ENCODE measurements at places on chromosomes 12 and 14.

DNA sequence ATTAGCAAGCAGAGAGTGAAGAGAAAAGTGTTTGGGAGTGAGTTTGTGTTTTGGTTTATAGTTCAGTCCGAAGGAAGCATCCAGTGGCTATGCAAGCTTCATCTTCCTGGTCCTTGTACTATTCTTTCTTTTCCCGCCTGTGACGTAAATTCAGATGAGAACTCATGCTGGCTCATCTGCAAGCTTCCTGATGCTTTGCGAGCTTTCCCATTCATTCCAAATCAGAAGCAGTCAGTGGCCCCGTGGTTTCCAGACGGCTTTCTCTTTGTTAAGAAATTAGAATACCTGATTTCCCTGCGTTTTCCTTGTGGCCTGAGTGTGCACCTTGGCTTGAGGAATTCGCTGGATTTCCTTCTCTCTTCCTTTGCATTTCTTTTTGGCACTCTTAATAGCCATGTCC, 89.5 kb downstream of the TESC start:
- DNase-seq: no peak

DNA sequence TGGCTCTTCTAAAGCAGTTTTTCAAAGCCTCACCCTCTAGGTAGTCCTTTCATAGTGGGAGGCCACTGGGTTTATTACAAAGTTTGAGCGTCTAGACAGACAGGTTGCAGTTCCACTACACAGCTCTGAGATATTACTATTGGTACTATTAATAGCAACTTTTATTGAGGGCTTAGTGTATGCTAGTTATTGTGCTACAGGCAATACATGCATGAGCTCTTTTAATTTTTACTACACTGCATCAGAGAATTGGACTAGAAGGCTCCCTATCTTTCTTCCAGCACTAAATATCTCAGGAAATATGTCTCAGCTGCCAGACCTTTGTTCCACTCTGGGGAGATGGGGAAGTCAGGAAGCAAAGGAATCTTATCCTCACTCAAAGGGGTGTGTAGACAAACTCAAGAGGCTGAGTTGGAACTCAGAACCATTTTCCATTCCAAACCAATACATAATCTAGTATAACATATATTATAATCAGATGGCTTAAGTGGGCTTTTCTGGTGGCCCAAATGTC, 161.8 kb upstream of the SLC38A2 start:
- DNase-seq: no peak

DNA sequence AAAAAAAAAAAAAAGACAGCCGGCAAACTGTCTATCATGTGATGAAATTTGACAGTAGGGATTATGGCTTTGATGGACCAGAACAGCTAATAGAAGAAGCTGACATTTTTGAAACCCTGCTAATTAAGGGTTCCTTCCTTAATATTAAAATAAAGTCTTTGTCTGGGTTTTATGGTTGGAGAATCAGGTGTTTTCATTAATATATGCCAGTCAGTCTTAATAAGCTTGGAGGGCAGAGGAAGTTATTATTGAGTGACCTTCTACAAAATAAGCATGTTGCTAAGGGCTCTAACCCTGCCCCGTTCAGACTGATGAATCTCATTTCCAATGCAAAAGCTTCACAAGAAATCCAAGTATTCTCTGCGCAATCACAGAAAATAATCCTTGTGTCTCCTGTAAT, 289.8 kb downstream of the EGLN3 start:
- no peak for DNase-seq

DNA sequence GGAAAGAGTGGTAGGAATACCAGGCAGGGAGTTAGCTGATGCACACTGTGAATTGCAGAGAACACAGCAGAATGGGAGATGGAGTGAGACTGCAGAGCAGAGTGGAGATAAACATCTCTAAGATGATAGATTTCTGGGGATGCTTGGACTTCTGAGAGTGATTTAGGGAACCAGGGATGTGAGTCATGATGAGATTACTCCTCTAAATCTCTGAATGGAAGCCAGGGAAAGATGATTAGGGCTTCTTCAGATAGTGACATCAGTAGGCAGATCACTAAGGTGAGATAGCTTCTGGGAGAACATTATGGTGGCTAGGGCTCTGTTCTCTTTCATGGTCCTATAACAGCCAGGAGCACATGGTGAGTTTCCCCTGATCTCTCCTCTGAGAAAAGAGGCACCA, 501.5 kb upstream of the USP15 start:
- no peak for DNase-seq

DNA sequence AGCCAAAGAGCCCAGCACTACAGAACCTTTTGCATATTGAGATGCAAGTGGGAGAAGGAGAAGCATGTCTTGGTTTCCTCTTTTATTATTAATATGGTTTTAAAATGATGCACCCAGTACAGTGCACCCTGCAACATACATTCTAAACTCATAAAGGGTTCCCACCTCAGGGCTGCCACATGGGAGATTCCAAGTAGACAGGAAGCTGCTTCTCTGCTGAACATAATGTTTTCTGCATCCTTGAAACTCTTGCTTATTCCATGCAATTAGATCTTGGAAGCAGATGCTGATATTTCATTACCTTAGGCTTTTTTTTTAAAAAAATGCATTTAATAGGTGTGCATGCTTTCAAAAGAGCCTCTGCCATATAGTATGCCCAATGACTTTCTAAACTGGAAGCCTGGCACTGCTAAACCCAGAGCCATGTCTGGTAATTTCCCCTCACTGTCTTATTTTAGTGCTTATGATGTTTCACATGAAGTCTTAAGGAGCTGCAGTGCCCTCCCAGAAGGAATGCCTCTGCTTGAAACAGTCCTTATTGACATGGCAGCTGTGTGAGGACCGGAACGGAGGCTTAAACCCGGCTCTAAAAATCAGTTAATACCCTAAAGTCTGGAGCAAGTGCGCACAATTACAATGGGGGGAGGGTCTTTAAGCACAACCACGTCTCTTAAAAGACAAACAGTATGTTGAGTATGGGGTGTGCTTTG, 2.0 kb upstream of the SIX1 start:
- DNase-seq: no peak

DNA sequence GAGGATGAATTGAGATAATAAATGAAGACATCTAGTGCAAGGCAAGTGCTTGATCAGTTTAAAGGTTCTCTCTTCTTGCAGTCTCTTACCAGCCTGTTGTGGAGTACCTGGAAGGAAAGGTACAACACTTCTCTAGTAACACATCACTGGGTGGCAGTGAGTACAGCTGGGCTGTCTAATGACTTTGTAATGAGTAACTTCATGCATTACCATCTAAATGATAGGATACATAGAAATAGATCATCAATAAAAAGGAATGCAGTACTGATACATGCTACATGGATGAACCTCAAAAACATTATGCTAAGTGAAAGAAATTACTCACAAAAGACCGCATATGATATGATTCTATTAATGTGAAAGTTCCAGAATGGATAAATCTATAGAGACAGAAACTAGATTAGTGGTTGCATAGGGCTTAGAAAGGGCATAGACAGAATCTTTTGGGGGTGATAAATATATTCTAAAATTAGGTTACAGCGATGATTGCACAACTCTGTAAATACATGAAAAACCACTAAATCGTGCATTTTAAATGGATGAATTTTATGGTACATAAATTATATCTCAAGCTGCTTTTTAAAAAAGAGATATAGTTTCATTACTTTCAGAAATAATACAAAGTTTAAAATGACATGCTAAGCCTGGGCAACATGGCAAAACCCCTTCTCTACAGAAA, 224.4 kb downstream of the CHST11 start:
- no peak for DNase-seq

GRCh38 chr14:32384464-32384863, 55.4 kb downstream of the AKAP6 start:
- DNase-seq: no peak

GRCh38 chr12:32399370-32400113, at the start of gene FGD4:
Gene FGD4 (plus strand): TSS chr12:32399558.
- peak; percentile 33 for DNase-seq

GRCh38 chr12:54306925-54307741, 6.3 kb upstream of the NFE2 start:
- no peak for DNase-seq

DNA sequence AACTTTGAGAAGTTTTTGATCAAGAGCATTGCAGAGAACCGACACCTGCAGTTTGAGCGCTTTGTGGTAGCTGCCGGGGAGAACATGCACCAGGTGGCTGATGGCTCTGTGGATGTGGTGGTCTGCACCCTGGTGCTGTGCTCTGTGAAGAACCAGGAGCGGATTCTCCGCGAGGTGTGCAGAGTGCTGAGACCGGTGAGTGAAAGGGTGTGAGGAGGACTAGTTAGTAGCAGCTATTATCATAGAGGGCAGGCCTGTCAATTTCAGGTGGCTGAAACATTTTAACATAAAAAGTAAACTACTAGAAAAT, 27.0 kb upstream of the HIGD1C start:
- DNase-seq: no peak

DNA sequence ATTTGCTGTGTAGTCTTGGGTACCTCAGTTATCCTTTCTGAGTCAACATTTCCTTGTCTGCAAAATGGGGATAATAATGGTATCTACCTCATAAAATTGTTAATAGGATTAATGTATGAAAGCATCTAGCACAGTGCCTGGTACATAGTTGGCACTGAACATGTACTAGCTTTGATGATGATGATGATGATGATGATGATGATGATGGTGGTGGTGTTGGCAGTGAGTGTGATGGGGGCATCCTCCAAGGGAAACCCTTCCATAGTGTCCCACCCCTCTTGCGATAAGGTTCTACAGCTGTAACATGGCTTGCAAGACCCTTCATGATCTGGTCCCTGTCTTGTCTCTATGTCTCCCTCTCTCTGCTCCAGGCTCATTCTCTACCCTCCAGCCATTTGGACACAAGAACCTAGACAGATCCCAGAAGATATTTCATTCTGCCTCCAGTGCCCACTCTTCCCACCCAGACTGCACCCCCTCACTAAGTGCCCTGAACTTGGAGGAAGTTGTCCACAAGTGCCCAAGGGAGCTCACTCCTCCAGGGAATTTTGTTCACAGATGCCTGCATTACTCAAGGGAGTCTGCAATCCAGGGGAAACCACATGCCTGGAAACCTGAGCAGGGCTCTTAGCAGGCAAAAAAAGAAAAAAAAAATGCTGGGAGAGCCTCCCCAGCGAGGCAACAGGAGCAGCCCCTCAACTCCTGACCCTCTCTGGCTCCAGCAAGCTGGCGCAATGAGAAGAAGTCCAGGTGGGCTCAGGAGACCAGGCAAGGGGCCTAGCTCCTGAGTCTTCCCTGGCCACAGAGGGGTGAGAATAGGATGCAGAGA, 10.1 kb upstream of the BDKRB1 start:
- DNase-seq: no peak

- DNase-seq: no peak
Measured at GRCh38 chr14:91998667-91999570, 40.9 kb downstream of the TRIP11 start.

- DNase-seq: no peak
Measured at GRCh38 chr12:91877456-91878235, 268.0 kb downstream of the BTG1 start.

DNA sequence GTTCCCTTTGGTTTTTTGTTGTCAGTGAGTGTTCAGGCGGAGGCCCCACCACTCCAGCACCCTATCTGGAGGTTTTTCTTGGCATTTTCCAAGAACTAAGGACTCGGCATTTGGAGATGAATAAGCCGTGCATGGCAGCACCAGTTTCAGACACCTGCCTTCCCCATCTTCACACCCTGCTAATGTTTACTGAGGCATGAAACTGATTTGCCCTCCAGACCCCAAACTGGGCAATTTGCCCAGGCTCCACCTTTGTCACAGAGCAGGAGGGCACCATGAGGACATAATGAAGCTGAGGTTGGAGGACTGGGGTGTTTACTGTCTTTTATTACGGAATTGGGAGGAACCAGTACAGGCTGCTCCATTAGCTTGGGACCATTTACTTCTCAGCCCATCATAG, 113.4 kb downstream of the LGMN start:
- DNase-seq: no peak

Measured in caudate nucleus (tissue), 63 donors.